ENCODE measurements at places on chromosomes 7 and 10.

GRCh38 chr10:118568327-118568848 is 27.1 kb downstream of the PRLHR start:
- DNase-seq, result peak; percentile 44

DNA sequence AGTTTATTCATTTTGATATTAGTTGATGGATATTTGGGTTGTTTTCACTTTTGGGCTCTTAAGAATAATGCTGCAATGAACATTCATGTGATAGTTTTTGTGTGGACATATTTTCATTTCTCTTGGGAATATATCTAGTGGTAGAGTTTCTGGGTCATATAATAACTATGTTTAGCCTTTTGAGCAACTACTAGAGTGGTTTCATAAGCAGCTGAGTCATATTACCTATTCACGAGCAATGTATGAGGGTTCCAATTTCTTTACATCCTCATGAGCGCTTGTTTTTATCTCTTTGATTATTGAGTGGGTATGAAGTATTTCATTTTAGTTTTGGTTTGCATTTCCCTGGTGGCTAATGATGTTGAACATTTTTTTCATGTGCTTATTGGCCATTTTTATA is 182.6 kb downstream of the PON1 start:
- DNase-seq, result no peak

GRCh38 chr7:106602062-106602461 is 58.9 kb downstream of the CCDC71L start:
- no peak for DNase-seq

GRCh38 chr10:81309041-81309552 is 565.9 kb upstream of the NRG3 start:
- no peak for DNase-seq

DNA sequence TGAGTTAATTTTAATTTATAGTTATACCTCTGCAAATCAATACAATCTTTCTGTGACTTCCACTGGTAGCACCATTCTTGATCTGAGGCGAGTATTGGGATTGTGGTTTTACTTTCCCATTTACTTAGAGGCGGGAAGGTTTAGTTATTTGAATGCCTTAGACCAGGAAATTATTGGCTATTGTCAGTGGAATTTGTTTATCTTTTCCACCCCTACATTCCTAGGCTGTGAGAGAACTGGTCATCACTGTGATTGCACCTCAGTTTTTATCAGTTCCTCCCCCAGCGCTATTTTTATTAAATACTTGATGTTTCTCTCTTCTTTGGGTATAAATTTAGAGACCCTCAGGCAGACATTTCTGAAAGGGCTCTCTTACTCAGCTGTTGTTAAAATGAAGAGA is 29.9 kb downstream of the CDK14 start:
- no peak for DNase-seq

DNA sequence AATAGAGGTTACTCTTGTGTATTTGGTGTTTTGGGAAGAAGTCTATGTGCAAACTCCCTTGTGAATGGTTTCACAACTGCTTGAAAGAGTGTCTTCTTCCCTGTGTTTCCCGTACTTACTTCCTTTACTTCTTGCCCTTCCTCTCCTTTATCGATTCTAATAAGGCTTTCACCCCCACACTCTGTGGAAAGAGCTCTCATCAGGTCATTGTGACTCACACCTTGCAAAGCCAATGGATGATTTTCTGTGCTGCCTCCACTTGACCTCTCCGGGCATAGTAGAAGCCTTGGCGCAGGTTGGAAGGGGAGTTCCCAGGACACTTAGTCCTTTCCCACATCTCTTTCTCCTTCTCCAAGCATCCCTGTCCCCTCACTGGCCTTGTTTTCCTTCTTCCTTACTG is 6.2 kb upstream of the TSPAN15 start:
- DNase-seq, result no peak

GRCh38 chr7:124764051-124764846 is 1.3 kb downstream of the GPR37 start:
- no peak for DNase-seq

DNA sequence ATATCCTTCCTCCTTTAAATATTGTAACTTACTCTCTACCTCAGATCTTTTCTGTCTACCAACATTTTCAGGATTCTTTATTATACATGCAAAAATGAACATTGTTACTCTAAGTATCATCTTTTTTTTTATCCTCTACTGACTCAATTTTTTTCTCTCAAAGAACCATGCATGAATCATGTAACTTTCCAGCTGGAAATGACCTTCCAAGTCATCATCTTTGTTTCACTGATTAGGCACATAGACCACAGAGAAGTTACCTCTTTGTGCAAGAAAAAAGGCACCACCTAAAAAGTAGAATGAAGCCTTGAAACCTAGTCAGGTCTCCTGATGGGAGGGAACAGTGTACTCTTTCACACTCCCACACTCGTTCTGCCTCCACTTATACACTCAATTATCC is 234.9 kb downstream of the HGF start:
- DNase-seq, result no peak

GRCh38 chr7:40815512-40815911 is 680.7 kb downstream of the SUGCT start:
- DNase-seq, result no peak

DNA sequence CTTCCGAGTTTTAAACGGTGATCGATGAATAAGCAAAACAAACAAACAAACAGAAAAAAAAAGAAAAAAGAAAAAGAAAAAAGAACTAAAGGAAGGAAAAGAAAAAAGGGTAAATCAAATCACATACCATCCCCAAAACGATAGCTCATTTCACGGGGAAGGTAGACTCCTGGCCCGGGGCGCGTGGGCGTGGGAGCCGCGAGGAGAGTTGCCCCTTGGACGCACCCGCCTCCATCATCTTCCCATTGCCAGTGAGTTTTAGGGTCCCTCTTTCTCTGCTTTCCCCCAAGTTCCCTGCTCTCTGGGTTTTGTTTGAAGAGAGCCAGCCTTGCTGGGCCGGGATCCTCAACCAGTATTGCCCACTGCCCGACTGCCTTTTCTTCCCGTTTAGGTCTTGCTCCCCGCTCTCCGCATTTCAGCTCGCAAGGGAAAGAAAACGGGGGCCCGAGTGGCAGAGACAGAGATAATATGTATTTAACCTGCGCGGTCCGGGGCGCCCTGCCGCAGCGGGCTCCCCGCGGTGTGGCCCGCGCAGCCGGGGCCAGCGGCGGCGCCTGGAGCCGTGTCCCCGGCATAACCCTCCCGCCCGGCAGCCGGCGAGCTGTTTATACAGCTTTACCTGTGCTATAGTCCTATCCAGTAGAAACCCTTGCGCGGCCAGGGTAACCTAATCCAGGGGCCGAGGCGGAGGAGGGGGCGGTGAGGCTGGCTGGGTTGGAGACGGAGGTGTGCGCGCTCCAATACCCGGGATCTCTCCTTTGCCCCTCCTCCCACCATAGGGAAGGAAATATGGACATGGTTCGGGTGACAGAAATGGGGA is 5.2 kb upstream of the GATA3 start:
- no peak for DNase-seq

DNA sequence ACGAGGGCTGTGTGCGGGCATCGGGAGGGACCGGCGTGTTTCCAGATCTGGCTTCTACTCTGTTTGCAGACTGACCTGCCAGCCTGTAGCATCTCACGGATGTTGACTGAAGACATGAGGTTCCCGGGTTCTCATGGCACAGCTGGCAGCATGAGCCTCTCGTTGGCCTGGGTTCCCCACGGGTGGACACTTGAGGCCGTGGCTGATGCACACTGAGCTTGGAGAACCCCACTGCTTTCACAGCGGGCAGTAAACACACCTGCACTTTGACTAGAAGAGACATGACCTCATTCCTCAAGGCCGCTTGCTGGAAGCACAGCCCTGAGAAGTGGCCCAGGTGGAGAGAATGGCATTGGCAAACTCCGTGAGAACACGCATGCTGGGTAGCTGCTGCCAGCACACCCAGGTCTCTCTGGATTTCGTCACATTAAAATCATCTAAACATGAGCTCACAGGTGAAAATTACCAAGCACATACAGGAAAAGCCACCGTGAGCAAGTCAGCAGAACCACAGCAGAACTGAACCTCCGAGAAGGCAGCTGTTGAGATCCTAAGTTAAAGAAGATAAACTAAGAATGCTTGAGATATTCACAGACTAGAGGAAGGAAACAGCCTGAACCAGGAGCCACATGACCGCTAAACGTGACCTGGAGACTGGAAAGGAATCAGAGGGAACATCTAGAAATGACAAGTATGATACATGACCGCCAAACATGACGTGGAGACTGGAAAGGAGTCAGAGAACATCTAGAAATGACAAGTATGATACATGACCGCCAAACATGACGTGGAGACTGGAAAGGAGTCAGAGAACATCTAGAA is 32.5 kb downstream of the BNIP3 start:
- no peak for DNase-seq

DNA sequence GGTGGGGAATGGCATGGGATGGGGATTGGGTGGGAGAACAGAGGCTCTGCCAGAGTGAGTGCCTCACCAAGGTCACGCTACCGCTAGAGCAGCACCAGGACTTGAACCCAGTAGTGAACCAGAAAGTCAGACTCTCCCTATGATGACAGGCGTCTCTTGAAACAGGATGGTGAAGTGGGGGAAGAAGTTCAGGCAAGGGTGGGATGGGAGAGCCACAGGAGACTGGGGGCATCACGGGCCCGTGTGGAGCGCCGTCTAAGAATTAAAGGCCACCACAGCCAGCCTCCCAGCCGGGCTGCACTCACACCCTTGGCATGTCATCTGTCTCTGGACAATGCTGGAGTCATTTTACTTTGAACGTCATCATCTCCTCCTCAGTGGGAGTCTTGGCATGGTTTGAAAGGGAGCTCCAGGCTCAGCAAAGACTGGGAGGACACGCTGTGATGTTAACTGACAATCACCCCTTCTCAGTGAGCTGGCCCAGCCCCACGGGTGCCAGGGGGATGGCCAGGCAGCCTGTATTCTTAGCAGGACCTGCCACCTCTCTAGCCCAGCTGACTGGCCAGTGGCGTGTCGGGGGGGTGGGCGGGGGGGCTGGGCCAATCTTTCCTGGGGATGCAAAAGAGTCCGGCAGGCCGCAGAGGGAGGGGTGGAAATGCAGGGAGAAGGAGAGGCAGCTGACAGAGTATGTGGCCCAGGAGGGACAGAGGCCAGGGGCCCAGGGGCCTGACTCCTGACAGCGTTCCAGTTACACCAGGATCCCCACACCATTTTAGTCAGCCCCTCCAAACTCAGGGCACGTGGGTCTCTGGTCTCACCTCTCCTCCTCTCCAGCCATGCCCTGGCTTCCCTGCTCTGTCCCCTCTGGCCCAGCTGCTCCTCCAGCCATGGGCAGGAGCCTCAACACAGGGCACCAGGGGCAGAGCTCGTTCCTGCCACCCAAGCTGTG is 96.2 kb downstream of the VOPP1 start:
- DNase-seq, result no peak

DNA sequence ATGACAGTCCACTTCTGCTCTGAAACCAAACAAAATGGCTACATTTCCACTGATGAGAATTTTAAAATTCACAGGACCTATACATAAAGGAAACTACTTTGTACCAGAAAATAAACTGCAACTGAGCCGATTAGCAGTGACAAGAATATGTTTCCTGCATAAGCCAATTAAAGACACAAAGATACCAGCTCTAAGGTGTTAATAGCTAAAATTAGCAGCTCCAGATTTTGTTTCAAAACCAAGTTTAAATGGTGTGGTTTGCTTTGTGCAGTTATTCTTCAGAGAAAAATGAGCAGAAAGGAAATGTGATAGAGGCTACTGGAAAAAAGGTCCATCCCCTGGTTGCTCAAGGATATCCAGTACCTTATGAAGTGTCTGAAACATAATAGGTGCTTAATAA is 123.2 kb downstream of the ANK3 start:
- no peak for DNase-seq
